Stimulated activated CD4-positive, alpha-beta T cell treated with anti-CD3 and anti-CD28 coated beads, Interleukin-15, amount 100 ng/mL, for 1 hour (primary cell): ENCODE measurements at places on chromosomes 6 and 20.

DNA sequence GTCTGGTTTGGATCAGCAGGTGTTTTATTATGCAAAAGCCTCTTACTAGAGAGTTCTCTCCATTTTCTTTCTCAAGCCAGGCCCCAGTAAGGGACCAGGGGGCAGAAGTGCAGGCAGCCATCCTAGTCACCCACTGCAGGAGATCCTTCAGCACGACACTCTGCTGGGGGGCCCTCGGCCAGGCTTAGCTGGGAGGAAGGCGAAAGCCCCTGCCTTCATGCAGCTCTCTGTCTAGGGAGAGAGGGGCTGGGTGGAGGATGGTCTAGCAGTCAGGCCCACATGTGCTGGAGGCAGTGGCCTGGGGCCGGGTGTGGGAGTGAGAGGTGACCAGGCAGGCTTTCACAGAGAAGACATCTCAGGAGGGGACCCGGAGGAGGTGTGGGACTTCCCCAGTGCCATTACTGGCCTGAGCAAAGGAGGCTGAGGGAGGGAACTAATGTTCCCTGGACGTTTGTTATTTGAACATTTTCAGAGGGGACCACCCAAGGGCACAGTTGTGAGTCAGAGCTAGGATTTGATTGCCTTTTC lies 33.5 kb upstream of the VSTM2L start:
- DNase-seq = no peak

- no peak for DNase-seq
These were observed 59.8 kb downstream of the SHPRH start for GRCh38 chr6:145904391-145904790.

DNA sequence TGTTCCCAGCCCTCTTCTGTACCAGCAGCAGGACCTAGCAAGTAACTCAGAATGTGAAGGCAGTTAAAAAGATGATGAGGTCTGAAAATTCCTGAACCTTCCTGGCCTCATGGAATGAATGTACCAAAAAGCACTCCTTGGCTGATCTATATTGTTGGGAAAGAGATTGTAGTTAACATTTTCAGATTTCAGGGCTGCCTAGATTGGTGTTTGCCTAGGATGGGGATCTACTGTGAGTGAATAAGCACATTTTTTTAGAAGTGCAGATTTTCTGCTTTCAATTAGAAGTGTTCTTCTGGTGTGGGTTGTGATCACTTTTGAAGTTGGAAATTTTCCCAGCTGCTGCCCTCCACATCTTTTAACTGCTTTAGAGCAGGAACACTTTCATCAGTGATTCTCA lies 6.2 kb downstream of the MYLIP start:
- no peak for DNase-seq

GRCh38 chr6:49890988-49891387 lies 24.7 kb upstream of the CRISP1 start:
- DNase-seq = no peak

DNA sequence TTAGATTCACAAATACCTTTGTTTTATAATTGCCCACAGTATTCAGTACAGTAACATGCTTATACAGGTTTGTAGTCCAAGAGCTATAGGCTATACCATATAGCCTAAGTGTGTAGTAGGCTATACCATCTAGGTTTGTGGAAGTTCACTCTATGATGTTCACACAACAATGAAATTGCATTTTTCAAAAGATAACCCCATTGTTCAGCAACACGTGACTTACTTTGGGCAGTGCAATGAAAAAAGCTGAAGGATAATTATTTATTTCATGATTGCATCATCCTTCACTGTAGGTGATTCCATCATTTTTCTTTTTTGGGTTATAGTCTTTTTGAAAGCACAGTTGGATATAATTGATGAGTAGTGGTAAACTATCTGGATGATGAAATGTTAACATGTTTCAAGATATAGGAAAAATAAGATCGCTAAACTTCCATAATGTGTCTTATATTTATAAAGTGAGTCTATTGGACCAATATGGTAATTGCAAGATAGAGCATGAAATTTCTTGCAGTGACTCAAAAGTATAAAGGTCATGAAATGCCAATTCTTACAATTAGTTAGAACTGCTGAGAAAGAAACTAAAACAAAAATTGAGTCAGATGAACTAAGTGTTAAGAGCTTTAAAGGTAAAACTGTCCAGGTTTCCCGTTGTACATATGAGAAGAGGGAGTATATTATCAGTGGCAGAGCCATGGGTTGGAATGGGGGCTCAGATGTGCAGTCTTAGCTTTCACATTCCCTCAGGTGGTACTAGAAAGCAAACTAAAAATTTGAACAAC lies 164.4 kb downstream of the ZFAND3 start:
- no peak for DNase-seq

GRCh38 chr6:152863618-152864326 lies 113.2 kb downstream of the VIP start:
- no peak for DNase-seq
